Activated CD4-positive, CD25-positive, alpha-beta regulatory T cell treated with anti-CD3 and anti-CD28 coated beads, Interleukin-2, amount 50 U/mL, for 16 hours (primary cell): ENCODE measurements at places on chromosomes 1 and 21.

DNA sequence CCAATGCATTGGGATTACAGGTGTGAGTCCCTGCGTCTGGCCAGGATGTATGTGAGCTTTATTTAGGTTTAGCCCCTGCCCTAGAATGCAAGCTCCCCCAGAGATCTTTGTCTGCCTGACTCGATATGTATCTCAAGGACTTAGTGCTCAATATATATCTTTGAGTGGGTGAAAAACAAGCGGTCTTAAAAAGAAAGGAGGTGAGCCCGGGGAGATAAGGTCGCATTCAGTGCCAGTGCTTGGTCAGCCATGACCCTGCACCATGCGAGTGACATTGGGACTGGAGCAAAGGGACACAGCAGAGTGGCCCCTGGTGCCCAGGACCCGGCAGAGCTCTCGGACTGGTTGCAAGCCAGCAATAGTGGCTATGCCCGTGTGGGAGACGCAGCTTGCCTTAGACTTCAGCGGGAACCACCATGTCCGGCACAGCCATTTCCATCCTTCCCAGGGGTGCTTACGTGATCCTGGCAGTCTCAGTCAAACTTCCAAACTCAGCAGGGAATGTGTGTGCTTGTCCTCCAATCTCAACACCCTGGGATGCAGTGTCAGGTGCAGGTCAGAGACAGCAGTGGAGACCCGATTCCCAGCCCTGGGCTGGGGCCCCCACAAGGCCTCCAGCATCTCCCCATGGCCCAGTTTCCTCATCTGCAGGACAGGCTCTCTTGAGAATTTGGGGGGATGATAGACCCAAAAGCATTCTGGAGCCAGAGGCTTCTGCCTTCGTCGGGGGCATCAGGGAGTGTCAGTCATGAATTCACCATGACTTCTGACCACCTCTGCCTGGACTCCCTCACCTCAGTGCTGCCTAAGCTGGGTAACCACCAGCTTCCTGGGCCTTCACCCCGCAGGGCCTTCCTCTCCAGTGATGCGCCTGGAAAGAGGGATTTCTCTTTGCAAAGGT lies 1.8 kb downstream of the MX2 start:
- no peak for DNase-seq

DNA sequence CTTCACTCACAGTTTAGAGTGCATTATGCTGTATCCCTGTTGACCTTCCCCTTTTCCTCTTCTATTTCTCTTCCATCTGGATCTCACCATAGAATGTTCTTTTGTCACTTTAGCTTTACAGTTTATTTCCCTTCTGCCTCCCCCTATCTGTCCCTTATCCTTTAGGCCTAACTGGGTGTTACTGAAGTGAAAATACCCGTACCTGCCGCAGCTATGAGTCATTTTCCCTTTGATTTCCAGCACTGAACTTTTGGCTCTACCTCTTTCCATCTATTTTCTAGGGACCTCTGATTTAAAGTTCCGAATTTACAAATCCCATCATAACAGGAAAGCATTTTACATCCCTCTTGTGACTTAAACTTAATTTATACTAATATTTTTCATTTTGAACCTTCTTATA lies 19.7 kb downstream of the ITSN1 start:
- DNase-seq = no peak

GRCh38 chr21:37098751-37099150 lies 25.7 kb downstream of the TTC3 start:
- no peak for DNase-seq

DNA sequence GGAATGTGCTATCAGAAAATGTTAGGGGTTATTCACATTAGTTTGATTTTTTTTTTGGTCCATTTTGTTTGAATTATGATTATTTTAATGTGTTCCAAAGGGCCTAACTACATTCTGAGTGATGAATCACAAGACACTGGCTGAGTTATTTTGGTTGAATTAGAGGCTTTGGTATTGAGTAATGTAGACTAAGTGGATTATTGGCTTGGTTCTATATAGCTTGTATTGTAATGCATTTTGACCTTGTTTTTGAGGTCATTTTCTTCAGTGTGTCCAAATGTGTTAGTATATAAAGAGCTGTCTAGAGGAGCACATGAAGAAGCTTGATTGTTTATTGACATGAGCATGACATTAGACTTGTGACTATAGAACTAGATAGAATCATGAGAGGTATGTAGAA lies 3.4 kb downstream of the ZNF326 start:
- DNase-seq = no peak

- no peak for DNase-seq
Observed at GRCh38 chr21:37866027-37866426, 50.2 kb downstream of the KCNJ6 start.

GRCh38 chr1:201264554-201264953 lies 18.8 kb upstream of the PKP1 start:
- DNase-seq = no peak

DNA sequence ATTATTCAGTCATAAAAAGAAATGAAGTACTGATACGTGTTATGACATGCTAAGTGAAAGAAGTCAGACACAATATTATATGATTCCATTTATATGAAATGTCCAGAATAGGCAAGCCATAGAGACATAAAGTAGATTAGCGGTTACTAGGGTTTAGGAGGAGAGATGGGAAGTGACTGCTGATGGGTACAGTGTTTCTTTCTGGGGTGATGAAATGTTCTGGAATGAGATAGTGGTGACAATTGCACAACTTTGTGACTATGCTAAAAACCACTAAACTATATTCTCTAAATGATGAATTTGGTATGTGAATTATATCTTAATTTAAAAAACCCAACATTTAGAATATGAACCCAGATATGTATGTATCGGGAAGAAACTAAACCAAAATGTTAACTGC lies 27.6 kb downstream of the IPP start:
- no peak for DNase-seq

DNA sequence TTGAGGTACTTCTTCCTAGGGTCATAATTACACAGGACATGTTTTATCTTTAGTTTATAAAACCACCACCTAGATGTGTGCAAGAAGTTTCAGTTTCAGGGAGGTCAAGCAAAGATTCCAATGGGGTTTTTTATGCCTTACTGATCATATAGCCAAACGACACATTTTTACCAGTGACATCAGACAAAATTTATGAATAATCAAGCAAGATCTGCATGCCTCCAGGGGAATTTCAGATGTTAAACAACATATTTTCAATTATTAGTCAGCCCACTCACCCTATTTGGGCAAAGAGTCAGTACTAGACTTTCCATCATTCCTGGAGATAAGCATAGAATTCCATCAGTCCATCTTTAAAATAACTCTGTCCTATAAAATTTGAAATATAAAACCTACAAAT lies 867.4 kb downstream of the KCNT2 start:
- DNase-seq = no peak

GRCh38 chr1:50605186-50605875 lies 182.1 kb upstream of the DMRTA2 start:
- no peak for DNase-seq

GRCh38 chr1:92961131-92961895 lies at the start of gene DIPK1A:
Gene DIPK1A, minus strand, starts transcription at chr1:92961462. Its CDS starts 33 bp downstream, at chr1:92961429.
- DNase-seq = peak; percentile 55

GRCh38 chr1:245336149-245336983 lies 181.6 kb downstream of the KIF26B start:
- no peak for DNase-seq

GRCh38 chr1:153832293-153832692 lies 57.1 kb downstream of the SLC27A3 start:
- no peak for DNase-seq

DNA sequence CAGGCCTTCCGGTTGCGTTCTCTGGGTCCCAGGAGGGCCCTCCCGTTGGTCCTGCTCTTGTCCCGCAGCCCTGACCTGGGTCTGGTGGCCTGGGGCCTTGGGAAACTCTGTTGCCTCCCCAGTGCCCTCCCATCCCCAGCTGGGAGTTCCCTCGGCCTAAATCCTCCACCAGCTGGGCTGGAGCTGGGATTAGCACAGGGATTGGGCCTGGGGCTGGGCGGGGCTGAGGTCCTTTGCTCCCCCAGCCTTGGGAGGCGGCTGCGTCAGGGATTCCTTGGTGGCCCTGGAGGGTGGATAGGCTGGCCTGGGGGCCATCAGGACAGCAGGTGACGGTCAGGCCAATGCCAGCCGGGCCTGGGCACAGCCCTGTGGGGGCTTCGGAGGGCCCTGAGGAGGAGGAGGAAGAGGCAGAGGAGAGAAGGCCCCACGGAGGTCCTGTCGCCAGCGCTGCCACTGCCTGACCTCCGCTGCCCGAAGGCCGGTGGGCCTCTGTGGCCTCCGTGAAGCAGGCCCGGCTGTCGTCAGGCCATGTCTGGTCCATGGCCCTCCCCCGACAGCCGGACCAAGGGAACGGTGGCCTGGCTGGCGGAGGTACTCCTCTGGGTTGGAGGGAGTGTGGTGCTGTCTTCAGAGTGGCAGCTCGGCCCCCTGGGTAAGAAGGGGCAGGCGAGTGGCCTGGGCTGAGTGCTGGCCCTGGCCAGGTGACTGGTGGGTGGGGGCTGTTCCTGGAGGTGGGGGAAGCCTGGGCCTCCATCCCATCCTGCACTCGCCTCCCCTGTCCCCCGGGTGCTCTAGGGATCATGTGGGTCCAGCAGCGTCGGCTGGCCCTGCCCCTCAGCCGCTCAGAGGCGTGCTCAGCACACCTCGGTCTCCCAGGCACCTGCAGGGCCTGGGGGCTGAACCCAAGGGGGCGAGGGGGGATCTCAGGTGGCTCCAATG lies at the start of gene PLCH2:
Gene PLCH2 (plus strand): TSS at position 229 of the 939 bp plus-strand sequence. CDS start 300 bp downstream, at position 529.
- no peak for DNase-seq

- DNase-seq = no peak
Observed at GRCh38 chr1:87208931-87209330, 119.7 kb upstream of the LMO4 start.

GRCh38 chr1:11611638-11612327 lies 42.4 kb downstream of the FBXO2 start:
- DNase-seq = no peak

GRCh38 chr1:153277852-153278251 lies 18.4 kb downstream of the LORICRIN start:
- DNase-seq = no peak

DNA sequence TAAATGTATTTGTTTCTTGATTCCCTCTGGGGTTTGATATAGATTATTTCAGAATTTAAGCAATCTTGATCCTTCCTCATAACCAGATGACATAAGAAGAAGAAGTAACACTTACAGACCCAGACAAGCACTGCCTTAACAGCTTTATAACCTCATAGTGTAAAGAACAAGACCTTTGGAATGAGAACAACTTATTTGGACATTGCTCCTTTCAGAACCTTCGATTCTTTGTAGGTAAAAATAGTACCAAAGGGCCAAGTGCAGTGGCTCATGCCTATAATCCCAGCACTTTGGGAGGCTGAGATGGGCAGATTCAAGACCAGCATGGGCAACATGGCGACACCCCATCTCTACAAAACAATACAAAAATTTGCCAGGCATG lies 15.0 kb downstream of the TM2D1 start:
- no peak for DNase-seq

DNA sequence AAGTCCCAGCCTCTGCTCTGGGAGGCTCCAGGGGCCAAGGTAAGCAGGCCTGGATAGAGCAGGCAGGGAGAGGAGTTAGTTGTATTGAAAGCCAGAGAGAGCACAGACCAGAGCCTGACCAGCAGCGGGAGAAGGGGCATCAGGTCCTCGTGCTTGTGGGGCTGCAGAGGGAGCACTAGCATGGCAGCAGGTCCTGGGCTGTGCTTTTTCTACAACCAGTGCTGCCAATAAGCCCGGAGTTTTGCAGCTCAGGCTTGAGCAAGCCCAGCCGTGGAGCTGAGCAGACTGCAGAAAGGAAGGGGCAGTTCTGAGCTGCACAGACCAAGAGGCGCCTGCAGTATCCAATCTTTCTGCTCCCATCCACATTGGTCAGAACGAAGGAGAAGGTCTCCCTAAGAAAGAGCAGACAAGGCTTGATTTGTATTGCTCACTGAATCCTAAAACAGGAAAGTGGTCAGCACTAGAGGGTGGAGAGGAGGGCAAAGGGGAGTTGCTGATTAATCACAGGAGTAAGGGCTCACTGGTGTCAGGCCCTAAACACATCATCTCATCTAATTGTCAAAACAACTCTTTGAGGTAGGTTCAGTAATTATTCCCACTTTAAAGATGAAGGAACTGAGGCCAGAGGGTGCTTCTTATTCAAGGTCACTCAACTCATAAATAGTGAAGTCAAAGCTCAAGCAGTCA lies 2.7 kb downstream of the DENND2D start:
- DNase-seq = peak; percentile 43

GRCh38 chr1:166933633-166934032 lies 41.7 kb downstream of the ILDR2 start:
- no peak for DNase-seq

DNA sequence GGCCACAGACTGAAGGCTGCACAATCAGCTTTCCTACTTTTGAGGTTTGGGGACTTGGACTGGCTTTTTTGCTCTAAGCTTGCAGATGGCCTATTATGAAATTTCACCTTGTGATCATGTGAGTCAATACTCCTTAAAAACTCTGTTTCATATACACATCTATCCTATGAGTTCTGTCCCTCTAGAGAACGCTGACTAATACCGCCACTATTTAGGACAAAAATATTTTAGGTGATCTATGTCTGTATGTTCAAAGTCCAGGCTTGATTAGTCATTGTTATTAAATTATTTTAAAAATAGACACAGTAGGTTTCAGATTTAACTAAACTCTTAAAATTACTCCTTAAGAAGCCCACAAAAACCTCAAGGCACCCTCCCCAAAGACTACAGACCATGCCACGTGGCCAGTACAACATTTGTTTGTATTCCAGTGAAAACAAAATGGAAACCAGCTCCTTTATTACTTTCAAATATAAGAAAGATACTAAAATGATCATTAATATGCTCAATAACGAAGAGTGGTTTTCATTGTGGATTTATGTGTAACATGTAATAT lies 63.1 kb downstream of the TMPRSS15 start:
- DNase-seq = no peak

GRCh38 chr1:70487910-70488665 lies 77.0 kb downstream of the CTH start:
- no peak for DNase-seq

- DNase-seq = no peak
Observed at GRCh38 chr1:46617108-46617800, 643 bp upstream of the MOB3C start.

DNA sequence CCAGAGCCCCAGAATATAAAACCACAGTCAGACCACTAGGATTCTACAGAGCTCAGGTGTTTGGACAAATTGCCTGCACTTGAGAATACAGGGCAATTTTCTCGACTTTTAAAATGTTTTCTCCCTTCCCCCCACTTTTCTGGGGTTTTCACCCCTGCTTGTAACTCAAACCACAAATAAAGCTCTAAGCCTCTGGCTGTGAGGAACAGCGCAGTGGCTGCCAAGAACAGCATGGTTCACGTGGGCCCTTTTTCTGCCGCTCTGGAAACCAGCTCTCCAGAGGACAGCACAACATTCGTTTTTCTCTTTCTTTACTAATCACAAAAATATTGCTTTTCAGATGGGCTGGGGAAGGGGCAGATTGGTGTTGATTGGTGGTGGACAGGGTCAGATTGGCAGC lies 102.2 kb upstream of the JUN start:
- no peak for DNase-seq

- DNase-seq = no peak
Observed at GRCh38 chr1:219215477-219215876, 41.8 kb downstream of the LYPLAL1 start.
